ENCODE measurements at places on chromosomes 4 and X.

GRCh38 chr4:116953947-116954346, 131.4 kb downstream of the TRAM1L1 start:
- DNase-seq = no peak

DNA sequence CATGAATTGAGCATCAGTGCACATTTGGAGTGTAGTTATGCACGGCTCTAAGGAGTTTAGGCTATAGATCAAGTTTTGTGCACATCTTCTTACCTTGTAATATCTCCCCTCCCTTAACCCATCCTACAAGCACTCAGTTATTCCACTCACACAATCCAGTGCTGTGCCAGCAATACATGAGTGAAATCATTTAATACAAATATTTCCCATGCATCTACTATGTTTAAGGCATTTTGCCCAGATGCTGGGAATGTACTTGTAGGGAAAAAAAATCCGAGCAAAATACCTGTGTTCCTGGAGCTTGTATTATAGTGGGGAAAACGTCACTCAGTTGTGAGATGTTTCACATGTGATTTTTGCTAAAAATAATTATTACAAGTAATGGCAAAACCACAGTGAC, 191.6 kb upstream of the LDB2 start:
- no peak for DNase-seq

DNA sequence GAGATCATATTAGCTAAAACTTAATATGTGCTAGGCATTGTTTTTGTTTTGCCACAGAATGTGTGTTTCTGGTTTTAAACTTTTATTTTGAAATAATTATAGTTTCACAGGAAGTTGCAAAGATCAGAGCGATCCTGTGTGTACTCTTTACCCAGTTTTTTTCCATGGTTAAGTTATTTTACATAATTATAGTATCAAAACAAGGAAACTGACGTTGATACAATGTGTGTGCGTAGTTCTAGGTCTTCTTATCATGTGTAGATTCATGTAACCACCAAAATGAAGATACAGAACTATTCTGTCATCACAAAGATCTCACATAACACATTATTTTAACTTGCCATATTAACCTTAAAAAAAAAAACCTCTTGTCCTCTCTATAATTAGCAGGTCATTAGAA, 69.2 kb downstream of the BLTP1 start:
- no peak for DNase-seq

DNA sequence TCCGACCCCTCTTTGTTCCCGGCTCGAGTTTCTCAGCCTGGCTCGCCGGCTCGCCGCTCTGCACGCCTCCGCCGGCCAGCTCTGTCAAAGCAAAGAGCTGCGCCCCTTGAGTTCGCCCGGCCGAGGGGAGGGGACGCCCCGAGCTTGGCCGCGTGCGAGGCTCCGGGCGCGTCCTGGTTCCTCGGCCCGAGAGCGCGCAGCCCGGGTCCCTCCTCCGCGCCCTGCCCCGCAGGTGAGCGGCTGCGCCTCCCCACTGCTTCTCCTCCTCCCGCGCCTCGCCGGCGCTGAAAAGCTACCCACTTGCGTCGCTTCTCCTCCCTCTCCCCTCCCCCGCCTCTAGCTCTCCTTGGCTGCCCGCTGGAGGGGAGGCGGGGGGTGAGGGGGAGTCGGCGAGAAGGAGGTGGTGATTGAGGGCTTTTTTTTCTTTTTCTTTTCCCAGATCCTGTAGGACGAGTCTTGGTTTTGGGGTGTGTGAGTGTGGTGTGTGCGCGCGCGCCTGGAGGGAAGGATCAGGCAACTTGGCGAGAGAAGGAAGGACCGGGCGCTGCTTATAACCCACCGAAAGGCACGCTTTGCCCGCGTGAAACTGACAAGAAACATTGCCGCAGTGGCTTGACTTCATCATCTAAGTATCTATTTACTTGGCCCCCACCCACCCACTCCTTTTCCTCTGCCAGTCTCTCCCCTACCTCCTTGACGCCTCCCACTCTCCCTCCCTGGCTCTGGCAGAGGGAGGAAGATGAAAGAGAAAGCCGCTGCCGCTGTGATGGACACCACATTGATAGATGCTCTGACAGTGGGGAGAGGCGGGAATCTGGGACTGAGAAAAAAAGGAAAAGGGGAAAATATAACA, at the start of gene LEF1:
TSS of gene LEF1 (minus strand) at position 262 of the 853 bp plus-strand sequence. CDS start 1,165 bp downstream, outside the sequence.
- DNase-seq = no peak

DNA sequence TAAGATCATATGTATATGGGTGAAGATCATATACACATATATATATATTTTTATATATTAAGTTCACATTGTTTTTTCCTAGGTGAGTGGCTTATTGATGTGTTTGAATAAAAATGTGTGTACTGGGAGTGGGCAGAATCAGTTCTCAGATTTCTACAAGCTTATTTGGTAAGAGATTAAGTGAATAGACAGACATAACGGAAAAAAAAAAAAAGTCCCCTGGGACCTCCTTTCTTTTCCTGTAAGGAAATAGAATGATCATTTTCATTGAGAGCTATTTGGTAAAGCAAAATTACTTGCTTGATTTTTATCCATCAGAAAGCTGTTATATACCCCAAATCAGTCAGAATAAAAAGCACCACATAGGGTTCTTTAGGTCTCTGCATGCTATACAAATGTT, 597.7 kb downstream of the PCDH18 start:
- DNase-seq = no peak

DNA sequence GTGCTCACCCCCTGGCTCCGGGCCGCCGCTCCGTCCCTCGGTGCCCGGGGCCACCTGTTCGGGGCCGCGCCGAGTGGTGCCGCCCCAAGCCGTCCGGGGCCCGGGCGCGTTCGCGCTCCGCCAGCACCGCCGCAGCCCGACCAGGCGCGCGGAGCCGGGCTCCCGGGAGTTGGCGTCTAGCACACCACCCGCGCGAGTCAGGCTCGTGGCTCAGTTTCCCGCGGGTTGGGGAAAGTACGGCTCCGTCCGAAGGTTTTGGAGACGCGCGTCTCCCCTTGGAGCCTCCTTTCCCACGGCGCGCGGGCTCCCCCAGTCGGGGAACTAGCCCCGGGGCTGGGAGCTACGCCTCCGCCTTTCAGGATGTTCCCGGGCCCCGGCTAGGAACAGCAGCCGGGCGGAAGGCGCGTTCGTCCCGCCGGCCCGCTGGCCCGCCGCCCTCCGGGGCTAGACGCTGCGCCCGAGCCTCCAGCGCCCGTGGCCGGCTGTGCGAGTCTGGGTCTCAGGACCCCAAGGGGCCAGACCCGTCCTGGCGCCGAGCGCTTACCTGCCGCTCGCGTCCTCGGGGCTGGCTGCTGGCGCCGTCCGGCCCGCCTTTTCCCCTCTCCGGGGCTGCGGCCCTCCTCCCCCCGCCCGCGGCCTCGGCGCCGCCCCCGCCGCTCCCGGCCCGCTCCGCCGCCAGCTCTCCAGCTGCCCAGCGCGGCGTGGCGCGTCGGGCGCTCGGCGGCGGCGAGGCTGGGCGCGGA, at the start of gene ADGRG2:
TSS of gene ADGRG2 (minus strand) at position 571 of the 743 bp plus-strand sequence. CDS start 53,634 bp downstream, outside the sequence.
- no peak for DNase-seq

- DNase-seq = no peak
These were observed 722.4 kb downstream of the RAB28 start for GRCh38 chr4:12761694-12762093.

DNA sequence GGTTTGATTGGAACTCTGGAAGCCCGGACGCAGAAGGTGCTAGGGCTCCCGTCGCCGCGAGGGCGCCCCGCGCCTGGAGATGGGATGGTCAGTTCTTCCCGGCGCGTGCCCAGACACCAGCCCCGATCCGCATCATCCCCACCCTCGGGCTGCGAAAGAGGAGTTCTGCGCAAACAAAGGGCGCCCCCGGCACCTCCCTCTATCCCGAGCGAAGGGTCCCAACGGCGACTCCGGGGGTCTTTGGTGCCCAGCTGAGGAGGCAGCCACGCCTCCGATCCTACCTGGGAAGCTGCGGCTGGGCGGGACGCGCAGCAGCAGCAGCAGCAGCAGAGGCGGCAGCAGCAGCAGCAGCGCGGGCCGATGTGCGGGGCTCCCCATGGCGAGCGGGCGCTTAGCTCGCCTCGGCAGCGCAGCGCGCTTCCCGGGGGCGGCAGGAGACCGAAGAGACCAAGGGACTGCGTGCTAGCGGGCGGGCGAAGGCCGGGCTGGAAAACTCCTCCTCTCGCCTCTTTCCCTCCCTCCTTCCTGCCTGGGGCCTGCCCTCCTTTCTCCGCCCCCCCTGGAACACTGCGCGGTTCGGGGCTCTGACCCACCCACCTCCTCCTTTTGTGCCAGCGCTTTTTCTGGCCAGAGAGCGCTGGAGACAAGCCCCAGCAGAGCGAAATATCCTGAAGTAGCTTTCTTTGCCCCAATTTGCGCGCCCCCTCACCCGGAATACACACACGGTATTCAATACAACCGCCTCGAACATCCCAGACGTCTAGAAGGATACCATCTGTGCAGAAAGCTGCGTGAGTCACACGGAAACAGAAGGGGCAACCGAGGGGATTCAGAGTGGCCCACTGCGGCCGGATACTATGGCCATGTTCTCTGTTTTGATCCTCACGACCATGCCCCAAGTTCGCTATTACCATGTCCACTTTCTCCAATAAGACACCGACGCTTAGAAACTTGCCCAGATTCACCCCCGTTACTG, at the start of gene SRPX:
TSS of gene SRPX (minus strand) at position 457 of the 976 bp plus-strand sequence. CDS start at position 378, 79 bp downstream.
- DNase-seq = no peak

- DNase-seq = no peak
These were observed 50.7 kb downstream of the MAP7D3 start for GRCh38 chrX:136200466-136200865.

Data from cortex of kidney (tissue), 1 donor.